Stimulated activated CD4-positive, alpha-beta T cell treated with anti-CD3 and anti-CD28 coated beads, Interleukin-12 subunit alpha, Interleukin-12 subunit beta, amount 100 ng/mL, for 48 hours (primary cell): ENCODE measurements at places on chromosomes 6 and 20.

DNA sequence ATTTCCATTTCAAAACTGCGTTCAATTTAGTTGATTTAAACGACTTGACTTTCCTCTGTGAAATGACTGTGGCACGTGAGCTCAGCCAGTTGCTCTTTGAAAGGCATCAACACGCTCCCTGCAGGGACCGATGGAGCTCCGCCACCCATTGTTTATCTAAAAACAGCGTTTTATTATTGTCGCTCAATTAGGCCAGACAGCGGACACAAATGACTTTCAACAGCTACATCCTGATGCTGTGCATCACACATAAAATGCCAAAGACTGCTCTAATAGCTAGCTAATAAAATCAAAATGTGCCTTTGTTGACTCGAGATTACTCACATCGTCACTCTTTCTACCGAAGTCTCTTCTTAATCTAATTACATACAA lies 332.5 kb downstream of the CD83 start:
- no peak for DNase-seq

DNA sequence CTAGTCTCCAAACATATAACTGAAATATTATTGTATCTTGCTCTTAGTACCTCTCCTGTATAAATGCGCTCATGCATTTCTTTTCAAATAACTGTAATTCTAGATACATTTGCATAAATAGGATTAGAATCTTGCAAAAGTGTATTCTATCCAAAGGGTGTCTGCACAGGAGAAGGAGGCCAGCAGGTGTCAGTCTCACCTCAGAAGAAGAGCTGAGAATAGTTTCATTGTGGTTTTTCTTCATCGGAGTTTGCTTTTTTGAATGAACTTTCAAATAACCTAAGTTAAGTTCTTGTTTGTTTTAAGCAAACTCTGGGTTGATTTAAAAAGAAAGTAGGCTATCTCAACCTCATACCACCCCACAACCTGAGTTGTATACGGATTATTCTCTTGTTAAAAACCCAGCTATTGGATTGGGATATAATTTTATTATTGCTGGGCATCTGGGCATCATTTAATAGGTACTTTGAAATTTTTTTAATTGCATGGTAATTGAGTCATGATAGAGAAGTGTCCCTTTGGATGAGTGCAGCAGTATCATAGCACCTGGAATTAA lies 125.0 kb upstream of the MLIP start:
- peak; percentile 11 for DNase-seq

DNA sequence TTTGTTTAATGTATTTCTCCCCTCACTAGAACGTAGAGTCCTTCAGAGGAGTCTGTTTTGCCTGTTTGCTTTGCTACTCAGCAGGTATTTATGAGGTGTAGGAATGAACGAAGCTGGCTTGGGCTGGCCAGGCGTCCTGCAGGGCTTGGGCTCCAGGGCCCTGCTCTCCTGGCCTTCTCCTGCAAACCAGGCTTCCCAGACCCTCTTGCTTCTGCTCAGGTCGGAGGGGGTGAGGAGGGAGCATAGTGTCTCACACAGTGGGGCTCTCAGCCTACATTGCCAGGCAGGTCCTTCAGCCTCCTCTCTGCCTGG lies 24.6 kb upstream of the MLN start:
- DNase-seq, result no peak

DNA sequence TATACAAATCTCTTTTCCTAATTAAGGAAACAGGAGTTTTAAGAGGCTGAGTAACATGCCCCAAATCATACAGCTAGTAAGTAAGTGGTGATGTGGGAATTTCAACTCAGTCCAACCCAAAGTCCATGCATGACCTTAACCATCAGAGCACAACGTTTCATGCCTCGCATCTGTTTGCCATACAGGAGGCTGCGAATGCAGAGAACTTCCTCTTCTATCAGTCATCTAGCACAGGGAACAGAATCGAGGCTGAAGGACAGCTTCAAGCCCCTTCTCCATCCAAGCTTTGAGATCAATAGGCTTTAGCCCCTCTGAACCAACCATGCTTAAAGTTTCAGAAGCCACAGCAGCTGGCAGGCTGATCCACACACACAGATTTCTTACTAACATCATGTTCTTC lies 113.2 kb downstream of the MAFB start:
- no peak for DNase-seq

- peak; percentile 46 for DNase-seq
Observed at GRCh38 chr6:16420715-16421461, 182.5 kb downstream of the GMPR start.

GRCh38 chr6:56245903-56246351 lies 1.5 kb downstream of the COL21A1 start:
- no peak for DNase-seq

DNA sequence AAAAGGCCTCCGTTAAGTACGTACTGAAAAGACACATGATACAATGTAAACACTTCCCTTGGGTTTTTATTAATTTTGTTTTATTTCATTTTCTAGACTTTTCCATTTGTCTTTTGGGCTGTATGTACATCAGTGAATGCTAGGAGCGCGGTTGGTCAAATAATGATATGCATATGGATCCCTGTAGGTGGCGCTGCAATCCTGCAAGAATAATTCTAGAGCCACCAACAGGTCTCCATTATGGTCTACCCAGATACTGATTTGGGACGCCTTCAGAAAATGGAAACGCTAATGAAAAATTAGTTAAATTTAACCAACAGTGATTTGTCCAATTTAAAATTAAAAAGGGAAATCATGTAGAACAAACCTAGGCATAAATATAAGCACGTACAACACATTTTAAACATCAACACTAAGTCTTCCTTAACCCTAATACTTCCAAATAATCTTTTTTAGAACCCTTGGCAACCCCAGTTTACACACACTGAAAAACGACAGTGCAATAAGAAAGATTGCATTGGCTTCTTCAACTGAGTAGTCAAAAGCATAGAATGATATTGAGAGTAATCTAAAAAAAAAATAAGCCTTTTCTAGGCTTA lies 433.5 kb downstream of the RFPL4B start:
- no peak for DNase-seq

GRCh38 chr6:64411226-64411625 lies 775.6 kb downstream of the PHF3 start:
- DNase-seq, result no peak

- no peak for DNase-seq
Observed at GRCh38 chr20:24503352-24503931, 34.0 kb downstream of the SYNDIG1 start.

DNA sequence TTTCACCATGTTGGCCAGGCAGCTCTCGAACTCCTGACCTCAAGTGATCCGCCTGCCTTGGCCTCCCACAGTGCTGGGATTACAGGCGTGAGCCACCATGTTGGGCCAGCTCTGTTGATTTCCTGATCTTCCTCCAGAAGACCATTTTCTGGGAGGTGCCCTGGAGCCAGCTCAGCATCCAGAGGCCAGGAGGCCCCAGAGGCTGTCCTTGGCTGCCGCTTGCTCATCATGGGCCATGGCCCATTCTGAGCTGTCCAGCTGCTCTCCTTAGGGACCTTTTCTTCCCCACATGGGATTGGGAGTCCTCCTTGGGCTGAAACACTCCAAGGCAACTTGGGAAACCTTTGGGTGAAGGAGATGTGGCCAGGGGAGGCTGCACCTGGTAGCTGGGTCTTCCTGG lies 15.4 kb downstream of the LRRC73 start:
- no peak for DNase-seq

DNA sequence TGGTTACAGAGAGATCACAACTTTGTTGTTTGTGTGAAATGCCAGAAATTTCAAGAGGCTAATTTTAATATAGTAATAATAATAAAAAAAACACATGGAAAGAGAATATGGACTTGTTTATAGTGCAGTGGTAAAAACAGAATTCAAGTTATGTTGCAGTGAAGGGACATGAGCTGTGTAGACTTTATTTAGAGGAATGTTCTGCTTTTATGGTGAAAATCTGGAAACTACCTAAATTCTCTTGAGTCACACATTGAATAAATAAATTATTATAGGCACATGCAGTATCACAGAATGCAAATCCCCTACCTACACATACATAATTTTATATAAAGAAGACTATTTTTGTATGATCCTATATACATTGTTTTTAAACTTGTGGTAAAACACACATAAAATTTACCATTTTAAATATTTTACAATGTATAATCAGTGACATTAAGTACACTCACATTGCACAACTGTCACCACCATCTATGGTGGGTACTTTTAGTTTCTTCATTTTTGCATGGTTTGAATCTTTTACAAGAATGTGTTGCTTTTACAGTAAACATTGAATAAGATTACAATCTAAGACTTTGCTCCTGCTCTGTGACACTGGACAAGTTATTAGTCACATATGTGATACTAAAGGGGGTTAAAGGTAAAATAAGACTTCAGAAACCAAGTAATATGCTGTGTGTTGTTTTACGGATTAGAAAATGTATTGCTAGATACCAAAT lies 107.4 kb downstream of the B3GAT2 start:
- no peak for DNase-seq

- DNase-seq, result no peak
Observed at GRCh38 chr6:44831002-44831610, 443.6 kb downstream of the CDC5L start.

DNA sequence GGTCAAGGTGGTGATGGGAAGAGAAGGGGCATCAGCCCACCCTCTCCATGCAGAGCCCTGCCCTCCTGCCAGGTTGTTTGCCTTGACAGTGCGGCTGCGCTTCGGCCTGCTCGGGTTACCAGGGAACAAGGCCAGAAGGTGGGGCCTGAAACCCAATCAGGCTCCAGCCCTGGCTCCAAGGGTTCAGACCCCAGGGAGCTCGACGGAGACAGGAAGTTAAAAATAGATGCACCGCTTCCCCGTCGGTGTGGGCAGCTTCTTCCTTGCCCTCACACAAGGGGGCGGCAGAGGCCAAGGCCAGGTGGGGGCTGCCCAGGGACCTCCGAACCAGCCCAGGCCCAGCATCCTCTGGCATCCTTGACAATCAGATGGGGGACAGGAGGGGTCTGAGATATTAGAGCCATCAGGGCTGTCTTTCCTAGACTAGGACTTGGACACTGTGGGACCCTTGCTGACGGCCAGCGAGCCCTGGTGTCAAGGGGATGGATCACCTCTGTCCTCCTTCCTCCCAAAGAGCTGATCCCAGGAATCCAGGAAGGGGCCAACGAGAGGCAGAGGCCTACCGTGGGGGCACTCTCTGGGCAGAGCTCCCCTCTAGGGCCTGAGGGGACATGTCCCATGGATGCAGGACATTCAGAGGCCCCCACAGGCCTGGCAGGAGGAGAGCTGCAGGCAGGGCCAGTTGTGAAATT lies 65.2 kb downstream of the RIPOR3 start:
- DNase-seq, result peak; percentile 8

DNA sequence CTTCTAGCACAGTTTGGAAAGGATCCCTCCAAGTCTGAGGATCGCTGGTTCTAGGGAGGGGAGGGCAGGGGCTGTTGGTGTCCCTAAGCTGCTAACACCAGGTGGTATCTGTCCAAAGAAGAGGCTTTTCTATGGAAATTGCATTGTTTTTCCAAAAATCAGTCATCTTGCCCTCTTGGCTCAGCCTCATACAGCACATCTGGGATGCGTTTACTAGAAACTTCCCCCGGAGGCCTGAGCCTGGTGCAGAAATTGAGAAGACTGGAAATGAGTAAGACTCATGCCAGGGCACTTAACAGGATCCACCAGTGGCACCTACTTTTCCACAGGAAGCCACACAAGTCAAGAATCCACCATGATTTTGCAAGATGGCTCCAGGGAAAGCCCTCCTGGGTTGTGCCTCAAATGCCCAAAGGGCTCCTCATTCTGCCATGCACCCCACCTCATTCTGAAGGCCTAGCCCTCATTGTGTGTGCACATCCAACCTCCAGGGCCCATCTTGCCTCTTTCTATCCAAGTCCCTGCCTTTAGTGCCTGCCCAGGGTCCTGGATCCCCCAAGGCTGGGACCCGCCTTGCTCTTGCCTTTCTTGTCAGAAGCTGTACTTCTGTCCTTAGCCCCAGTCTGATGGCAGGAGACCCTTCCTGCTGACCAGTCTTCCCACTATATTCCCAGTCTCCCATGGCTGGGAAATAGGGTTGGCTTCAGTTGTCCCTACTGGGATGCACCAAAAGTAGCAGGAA lies 97.6 kb downstream of the MRPL14 start:
- no peak for DNase-seq

GRCh38 chr6:143279385-143279784 lies 171.1 kb downstream of the ADAT2 start:
- DNase-seq, result no peak

DNA sequence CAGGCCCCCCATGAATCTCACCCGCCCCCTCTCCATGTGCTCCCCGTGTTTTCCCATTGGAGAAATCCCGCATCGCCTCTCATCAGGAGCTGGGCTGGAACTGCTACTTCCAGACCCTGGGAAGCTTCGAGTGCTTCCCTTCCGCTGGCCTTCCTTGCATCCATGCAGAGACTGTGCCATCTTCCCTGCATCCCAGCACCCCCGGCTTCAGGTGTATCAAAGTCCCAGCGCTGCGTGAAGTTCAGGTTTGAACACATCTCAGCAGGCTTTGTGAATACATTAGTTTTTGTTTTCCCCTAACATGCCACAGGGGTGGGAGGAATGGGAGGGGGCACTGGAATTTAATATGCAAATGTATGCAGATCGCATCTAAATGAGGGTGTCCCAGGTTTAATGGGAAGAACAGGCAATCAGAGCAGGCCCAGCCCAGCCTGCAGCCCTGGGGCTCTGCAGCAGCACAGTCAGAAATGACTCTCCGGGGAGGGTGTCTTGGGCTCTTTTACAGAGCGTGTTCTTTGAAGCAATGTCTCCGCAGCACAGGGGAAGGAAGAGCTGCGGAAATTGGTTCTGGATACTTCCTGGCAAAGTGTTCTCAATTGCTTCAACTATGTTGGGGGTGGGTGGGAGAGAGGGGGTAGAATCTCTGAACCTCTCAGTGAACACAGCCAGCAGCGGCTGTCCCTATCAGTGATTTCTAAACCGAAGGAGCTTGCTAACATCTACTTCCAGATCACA lies 8.3 kb upstream of the MMP9 start:
- no peak for DNase-seq

DNA sequence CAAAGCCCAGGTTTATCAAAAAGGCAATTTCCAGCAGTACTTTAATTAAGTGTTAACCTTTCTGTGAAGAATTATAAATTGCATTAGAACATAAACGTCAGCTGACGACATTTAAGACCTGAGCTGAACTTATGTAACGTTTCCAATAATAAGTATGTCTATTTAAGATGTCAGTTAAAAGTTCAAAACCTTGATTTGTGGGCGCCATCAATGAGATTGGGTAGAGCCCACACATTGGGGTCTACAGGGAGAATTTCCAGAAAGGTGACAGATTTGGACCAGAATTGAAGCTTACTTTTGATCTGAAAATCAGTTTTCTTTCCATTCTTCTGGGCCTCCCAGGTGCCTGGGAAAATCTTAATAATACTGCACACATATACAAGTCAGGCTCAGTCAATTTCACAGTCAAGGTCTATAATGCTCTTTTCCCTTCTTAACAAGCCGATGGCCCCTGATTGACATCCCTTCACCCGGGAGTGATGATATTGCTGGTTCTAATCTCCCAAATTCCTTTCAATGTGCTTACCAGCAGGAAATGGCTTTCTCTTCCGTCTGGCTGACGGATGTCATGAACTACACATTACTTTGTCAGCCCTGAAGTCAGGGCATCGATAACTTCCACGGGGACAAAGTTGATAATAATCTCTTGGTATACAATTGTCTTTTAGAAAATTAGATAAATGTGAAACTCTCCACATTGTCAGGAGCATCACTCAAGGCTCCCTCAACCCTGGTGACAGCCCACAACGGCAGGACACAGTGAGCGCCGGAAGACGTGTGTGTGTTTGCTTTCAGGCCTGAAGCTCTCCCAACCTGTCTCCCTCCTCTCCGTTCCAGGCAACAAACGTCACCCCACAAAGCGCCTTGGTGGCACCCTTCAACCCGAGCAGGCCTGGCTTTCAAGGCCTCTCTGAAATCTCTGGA lies 396.5 kb upstream of the CNR1 start:
- DNase-seq, result no peak
